GM12891 (cell line): ENCODE measurements at places on chromosomes 2 and 18.

DNA sequence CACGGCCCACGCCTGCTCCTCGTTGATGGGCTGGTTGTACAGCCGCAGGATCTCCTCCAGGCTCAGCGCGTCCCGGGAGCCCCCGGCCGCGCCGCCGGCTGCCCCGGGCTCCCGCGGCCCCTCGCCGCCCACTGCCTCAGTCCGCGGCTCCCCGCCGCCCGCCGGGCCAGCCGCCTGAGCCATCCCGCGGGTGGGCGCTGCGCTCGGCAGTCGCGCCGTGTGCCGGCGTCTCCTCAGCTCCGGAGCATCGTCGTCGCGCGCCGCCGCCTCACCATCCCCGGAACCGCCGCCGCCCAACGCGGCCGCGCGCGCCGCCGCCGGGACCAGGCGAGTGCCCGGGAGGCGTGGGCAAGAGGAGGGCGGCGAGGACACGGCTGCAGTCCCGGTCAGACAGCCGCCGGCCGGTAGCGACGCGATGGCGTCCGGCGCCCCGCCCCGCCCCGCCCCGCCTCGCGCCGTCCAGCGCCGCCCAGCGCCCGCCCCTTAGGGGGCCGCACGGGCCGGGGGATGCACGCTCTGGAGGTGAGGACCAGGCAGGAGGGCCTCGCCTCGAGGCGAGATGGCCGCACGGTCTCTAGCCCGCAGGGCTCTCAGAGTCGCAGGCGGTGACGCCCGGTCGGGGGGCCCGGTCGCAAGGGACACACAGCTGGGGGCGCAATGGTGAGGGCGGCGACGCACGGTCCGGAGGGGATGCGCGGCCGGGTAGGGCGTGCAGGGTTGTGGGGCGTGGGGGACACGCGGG, at the start of gene SPIRE1:
TSS of gene SPIRE1 (minus strand) at position 424 of the 742 bp plus-strand sequence. CDS start at position 183, 241 bp downstream.
- DNase-seq: peak; percentile 43

GRCh38 chr2:100730290-100730868, 89.6 kb upstream of the NPAS2 start:
- DNase-seq: no peak

DNA sequence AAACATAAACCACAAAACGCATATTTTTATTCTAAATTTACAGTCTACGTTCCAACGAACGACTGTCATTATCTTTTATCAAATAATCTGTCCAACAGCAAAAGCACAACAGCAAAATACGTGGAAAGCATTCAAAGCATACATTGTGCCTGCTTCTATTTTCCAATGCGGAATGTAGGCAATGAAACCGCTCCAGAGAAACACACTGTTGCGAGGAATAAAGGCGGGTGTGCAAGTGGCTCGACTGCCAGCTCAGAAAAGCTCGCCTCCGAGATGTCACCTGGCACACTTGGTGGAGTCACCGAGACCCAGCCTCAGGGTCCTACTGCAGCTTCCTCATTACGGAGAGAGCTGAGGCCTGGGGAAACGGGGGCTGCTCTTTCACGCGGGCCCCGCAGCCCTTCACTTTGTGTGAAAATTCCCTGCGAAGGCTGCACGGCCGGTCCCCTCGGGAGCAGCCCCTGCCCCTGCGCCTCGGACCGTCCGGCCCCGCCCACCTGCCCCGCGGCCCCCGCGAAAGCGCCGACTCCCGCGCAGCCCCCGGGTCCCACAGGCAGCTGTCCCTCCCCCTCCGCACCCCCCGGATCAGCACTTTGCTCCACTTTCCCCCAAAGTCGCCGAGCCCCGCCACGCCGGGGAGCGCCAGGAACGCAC, 752 bp downstream of the MGAT4A start:
- DNase-seq: no peak

GRCh38 chr2:168574856-168575630, 119.0 kb downstream of the CERS6 start:
- no peak for DNase-seq

DNA sequence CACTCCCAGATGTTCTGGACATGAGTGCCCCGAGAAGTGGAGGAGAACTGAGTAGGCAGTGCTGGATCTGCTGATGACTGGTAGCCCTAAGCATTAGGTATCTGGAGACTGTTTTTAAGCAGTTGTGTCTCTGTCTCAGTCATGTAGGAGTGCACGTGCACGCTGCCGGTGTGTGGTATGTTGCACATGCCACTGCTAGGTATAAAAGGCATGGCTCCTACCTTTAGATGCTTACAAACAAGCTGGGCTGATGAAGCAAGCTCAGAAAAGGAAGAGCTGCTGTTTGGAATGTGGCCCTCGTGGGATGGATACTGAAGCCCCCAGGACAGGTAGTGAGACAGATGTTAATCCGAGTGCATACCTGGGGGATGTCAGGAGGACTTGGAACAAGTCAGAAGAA, 49.1 kb downstream of the HK2 start:
- DNase-seq: no peak

- peak; percentile 7 for DNase-seq
Measured at GRCh38 chr2:113791697-113792590, 35.5 kb upstream of the SLC35F5 start.

DNA sequence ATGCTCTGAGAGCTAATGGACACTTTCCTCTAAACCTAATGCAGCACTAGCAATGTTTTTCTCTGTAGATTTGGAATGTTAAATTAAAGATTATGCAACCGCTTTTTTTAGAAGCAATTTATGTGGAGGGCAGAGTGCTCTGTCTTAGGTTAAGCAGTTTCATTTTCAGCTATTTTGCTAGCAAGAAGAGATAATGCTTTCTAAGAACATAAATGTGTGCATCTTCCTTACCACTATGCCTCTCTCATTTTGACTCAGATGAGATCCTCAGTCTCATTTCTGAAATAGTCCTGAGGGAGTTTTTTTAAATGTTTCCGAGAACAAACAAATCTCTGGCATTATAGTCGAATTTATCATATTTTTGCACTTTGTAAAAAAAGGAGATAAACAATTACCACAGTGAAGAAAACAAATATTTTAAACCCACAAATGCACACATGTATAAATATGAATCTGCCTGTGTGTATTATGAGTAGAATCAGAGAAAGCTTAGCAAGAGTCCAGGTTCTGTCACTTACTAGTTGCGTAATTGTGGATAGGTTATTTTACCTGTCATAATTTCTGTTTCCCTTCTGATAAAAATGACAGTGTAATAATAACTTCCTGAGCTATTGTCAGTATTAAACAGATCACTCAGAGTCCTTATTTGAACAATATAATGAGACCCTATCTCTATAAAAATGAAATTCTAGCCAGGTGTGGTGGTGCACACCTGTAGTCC, 207.7 kb upstream of the CRIM1 start:
- DNase-seq: no peak

DNA sequence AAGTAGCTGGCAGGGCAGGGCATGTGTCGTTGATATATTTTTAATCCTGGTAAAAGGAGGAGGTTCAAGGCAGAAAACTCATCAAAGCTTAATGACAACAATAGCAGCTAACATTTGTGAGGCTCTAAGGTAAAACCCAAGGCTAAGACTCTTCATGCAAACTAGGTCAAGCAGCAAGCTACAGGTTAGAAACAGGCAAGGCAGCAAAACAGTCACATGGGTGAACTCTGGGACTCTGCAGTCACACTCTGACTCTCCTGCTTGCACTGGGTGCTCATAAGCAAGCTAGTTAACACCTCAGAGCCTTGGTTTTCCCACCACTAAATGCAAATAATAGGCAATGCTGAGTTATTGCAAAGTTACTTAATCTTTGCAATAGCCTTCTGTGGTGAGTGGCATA, 7.9 kb downstream of the IL1RN start:
- DNase-seq: no peak

- peak; percentile 14 for DNase-seq
Measured at GRCh38 chr2:143177096-143177786, 48.0 kb downstream of the ARHGAP15 start.

DNA sequence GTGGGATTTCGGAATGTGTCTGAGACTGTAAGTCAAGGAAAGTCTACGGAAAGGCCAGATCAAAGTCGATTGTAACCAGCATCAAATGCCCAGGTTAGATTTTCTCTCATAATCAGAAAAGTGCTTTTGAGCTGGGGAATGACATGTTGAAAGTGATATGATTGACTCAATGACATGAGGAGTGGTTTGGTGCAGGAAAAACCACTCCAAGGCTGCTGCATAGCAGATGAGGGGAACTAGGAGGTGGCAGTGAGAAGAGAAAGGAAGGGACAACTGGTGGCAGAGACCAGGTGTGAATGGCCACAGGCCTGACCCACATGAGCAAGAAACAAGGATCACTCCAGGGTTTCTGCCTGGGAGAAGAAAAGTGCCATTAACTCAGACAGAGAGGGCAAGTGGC, 822 bp downstream of the SLC35F6 start:
- DNase-seq: no peak

DNA sequence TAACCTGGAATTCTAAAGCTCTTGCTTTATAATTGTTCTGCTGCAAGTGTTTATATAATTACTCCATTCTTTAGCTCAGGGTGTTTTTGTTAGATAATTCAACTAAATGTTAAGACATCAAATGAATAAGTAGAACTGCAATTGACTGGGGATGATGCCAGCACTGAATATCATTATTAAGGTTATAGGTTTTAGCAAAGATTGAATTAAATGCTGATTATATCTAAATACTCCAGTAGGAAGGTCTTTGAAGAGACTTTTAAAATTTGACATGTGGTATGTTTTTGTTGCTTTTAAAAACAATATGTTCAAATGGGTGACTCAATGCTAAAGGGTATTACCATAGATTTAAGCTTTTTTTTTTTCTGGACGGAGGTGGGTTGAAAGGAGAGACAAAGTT, 170.1 kb upstream of the THUMPD2 start:
- no peak for DNase-seq

DNA sequence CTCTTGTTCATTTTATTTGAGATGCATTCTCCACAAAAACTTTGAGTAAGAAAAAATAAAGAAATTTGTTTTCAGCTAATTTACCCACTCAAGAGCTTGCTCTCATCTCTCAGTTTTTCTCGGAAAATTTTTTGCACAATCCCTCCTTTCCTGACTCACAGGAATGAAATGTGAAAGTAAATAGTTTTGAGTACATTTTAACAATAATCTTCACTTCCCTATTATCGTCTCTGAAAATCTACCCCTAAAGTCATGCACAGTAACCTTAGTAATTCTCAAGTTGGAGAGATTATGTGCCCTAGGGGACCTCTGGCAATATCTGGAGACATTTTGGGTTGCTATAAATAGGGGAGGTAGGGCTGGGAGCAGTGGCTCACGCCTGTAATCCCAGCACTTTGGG, 2.6 kb downstream of the CYB5A start:
- DNase-seq: no peak

- DNase-seq: no peak
Measured at GRCh38 chr2:40372283-40372985, 79.5 kb downstream of the SLC8A1 start.

GRCh38 chr2:627340-627709, 49.9 kb downstream of the TMEM18 start:
- no peak for DNase-seq

DNA sequence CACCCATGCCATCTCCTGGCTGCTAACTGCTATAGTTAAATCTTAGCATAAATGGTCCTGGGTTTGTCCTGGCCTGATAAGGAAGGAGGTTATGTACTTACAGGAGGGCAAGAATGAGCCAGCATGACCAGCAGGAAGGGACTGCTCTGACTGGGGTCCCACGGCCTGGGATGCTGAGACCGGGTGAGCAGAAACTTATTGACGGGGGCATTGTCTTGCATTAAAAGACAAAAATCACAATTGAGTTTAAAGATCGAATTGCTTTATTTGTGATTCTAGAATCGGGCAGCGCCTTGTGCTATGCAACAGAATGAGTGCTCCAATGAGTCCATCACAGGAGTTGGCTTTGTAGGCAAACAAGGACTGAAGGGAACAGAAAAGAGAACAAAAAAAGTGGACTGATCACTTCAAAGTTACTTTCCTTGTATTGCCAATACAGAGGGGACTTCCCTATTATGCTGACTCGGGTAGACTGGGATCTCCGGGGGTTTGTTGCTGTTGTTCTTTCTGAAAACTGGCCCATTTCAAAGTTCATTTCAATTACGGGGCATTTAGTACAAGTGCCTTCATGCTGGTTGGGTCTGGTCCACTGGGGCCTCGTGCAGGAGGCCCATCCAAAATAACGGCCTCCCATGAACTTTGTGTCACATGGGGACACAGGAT, 87.1 kb upstream of the SLC66A3 start:
- DNase-seq: no peak

GRCh38 chr2:43027097-43027873, 199.1 kb downstream of the ZFP36L2 start:
- no peak for DNase-seq

DNA sequence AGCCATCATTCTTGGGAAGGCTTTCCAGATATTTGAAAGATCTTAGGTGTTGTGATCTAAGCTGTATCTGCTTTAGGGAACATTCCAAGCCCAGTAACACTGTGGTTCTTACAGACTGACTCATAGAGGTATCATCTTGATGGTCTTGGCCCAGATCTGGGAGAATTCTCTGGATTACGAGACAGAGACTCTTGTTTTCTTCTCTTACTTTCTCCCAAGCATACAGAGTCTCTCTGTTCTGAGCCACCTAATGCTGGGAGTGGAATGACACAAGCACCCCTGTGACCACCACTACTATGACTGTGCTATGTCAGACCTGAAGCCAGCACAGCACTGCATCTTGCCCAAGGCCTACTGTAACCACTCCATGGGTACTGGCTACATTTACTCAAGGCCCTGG, 81.0 kb upstream of the EPAS1 start:
- DNase-seq: no peak

GRCh38 chr2:85583667-85584353, 421 bp upstream of the VAMP5 start:
- no peak for DNase-seq

DNA sequence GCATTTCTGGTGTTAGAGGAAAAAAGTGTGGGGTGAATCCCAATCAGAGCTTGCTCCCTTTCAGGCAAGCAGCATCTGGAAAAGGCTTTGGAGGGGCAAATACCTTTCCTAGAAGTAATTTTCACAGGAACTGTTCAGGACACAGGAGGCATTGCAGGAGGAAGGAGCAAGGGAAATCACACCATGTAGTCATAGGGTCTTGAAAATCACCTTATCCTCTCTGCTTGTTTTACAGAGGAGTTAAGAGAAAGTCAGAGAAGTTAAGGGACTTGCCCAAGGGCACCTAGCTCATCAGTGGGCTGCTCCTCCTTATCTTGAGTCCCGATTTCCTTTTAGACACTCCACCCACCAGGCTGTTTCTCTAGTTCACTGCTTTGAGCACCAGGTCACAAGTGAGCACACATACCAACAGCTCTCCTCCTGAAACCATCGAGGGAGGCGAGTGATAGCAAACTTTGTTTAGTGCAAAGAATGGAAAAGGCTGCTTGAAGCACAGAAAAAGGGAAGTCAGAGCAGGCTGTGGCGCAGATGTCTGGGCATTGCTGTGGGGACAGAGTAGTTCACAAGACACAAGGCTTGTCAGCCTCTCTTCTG, 89.2 kb upstream of the CXCR4 start:
- no peak for DNase-seq

- no peak for DNase-seq
Measured at GRCh38 chr18:28161608-28162599, 15.0 kb downstream of the CDH2 start.

- no peak for DNase-seq
Measured at GRCh38 chr2:183025993-183026392, 12.3 kb downstream of the NCKAP1 start.

DNA sequence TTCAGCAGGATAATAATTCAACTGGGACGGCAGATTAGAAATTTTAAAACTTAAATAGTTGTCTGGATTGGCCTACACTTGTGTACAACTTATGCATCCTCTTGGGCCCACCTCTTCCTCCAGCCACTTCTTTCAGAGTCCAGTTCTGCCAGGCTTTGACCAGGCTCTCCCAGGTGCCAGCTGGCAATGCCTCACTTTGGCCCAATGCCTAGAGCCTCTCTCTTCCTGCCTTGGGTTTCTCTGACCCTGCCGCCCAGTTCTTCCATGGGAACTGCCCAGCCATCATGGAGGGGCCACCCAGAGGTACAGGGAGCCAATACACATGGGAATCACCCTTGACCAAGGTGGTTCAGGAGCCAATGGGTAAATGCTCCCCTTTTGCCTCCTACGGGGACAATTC, 135.5 kb downstream of the IRS1 start:
- DNase-seq: no peak
